ENCODE measurements at places on chromosomes 2 and 18.

DNA sequence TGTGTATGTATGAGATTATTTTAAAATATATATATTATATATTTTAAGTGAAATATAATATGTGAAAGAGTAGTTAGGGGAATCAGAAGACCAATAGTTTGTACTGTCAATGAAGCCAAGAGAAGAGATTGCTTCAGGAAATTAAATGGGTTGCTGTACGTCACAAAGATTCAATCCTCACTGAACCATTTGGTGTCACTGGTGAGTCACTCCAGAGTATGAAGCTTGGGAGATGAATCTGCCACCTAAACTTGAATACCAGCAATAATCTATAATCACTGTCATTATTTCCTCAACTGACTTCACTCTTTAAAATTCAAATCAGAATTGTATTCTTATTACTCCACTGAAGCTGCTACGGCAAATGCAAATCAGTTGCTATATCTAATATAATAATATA lies 41.9 kb upstream of the SCN9A start:
- DNase-seq, result no peak

GRCh38 chr2:72973566-72974435 lies 56.5 kb downstream of the EMX1 start:
- no peak for DNase-seq

DNA sequence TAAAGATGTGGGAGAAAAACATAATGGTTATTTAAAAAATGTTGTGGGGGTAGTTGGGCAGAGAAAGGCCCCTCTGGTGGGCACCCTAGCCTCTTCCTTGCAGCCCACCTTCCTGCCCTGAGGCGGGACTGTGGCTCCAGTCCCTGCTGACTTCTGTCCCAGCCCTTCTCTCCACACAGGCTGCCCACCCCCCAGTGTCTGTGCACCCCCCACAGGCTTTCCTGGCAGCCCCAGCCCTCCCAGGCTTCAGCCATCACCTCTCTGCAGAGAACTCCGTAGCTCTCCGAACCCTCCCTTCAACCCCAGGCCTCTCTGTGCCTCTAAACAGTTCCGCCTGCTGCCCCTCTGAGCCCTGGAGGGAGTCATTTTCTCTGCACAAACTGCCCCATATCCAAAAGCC lies 75.4 kb downstream of the DYSF start:
- no peak for DNase-seq

GRCh38 chr2:166148500-166149400 lies 20.9 kb upstream of the SCN1A start:
- no peak for DNase-seq

DNA sequence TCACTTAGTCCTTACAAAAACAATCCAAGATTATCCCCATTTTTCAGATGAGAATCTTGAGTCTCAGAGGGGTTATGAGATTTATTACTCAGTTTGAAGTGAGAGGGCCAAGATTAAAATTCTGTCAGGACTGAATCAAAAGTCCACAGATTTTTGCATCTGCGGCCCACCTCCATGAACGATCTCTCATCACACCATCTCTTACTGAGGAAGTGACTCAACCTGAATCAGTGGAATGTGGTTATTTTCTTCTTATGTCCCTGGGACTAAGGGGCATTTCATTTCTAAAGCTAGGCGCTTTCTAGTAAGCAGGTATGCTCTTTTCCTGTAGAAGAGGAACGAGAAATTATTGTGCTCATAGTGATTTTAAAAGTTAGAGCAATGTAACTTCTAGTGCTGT lies 360.3 kb upstream of the SPHKAP start:
- DNase-seq, result no peak

DNA sequence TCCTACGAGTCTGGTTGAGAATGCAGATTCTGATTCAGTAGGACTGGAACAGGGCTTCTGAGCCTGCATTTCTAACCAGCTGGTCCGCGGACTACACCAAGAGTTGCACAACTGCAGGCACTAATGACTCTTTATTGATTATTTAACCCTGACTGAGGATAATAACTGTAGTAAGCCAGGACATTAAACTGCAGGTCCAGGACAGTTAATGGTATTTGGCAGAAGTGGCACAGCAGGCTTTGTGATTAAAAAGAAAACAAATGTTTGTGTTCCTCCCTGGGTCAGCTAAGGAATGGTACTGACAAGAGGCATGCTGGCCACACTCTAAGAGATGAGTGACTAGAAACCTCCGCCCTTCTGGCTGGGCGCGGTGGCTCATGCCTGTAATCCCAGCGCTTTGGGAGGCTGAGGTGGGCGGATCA lies 59.4 kb downstream of the ALPK2 start:
- peak; percentile 26 for DNase-seq

DNA sequence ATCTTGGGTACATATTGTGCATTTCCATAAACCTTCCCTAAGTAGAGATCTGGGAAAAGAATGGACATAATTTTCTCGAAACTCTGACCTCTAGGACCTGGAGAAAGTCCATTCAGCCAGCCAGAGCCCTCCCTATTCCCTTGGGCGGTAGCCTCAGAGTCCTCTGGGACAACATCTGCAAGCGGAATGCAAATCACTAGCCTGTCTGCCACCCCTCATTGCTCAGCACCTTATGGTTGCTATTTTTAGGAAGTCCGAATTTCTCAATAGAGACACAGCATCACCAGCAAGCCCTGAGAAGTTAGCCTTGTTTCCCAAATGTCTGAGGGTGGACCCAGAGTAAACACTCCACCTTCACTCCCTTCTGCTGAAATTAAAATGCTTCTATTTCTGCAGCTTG lies 17.6 kb upstream of the CD28 start:
- DNase-seq, result no peak

GRCh38 chr2:232299084-232299483 lies 79.5 kb upstream of the ALPP start:
- no peak for DNase-seq

GRCh38 chr18:46211816-46212215 lies 107.6 kb downstream of the HAUS1 start:
- DNase-seq, result no peak

GRCh38 chr2:85018049-85018447 lies 47.1 kb downstream of the KCMF1 start:
- no peak for DNase-seq

- DNase-seq, result no peak
Observed at GRCh38 chr18:39188278-39188677, 1622.7 kb upstream of the CELF4 start.

DNA sequence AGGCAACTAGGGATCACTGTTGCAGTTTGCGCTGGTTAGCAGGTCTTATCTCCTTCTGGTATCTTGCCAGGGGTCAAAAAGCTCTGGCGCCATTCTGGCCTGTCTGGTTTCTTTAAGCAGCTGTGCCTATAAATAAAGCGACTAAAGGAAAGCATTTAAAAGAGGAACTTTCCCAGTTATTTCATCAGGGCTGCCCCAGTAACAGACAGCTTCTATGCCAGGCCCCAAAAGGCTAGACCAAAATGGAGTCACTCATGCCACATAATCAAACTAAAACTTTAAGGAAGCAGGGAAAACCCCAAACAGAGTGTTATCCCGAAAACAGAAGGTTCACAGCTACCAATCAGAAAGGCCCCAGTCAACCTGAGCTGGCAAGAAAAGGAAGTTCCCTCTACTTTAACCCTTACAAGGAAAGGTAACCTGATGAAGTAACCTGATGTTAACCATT lies 41.2 kb upstream of the HNRNPA3 start:
- DNase-seq, result no peak

- DNase-seq, result no peak
Observed at GRCh38 chr2:225612636-225613035, 213.1 kb downstream of the NYAP2 start.

DNA sequence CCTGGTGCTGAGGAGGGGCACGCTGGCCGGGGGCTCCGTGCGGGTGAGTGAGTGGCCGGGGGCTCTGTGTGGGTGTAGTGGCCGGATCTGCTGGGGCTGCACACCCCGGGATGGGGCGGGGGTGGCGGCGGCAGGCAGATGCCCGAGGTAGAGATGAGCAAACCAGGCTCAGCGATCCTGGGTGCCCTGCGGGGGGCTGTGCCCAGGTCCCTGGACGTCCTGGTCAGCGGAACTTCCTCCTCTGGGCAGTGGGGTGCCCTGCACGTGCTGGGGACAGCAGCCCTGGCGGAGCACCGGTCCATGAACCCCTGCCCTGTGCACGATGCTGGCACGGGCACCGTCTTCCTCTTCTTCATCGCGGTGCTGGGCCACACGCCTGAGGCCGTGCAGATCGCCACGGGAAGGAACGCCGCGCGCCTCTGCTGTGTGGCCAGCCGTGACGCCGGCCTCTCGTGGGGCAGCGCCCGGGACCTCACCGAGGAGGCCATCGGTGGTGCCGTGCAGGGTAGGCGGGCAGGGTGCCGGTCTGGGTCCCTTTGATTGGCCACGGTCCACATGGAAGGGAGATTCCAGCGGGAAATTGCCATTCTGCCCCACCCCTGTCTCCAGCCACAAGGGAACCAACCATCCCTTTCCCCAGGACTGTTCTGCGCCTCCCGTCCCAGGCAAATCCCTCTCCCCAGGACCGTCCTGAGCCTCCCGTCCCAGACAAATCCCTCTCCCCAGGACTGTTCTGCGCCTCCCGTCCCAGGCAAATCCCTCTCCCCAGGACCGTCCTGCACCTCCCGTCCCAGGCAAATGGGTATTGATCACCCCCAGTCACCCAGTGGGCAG lies 5.9 kb downstream of the NEU4 start:
- no peak for DNase-seq

DNA sequence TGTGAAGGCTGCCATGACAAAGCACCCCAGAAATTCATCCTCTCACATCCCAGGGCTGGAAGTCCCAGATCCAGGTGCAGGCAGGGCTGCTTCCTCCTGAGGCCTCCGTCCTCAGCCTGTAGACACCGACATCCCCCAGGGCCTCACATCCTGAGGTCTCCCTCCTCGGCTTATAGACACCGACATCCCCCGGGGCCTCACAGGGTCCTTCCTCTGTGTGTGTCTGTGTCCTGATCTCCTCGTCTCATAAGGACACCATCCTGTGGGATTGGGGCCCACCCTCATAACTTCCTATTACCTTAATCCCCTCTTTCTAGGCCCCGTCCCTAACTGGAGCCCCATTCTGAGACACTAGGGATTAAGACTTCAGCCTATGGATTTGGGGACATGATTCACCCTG lies 92.0 kb upstream of the SNTG2 start:
- DNase-seq, result no peak

DNA sequence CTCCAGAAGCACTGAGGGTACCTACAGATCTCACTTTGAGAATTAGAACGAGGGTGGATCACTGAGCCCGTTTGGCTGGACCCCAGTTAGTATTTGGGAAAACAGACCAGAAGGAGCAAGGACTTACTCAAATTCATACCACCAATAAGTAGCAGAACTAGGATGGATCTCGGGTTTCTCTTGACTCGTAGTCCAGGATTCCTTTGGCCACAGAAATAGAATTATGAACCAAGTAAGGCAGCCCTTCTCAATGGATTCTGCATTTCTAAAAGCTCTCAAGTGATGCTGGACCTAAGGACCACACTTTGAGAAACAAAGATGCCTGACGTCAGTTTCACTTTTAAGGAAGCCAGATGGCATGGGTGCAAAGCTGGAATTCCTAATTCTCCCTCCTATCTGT lies 153.0 kb downstream of the KLHL29 start:
- no peak for DNase-seq

- DNase-seq, result no peak
Observed at GRCh38 chr2:42171396-42171980, 2.3 kb downstream of the EML4 start.

- DNase-seq, result no peak
Observed at GRCh38 chr2:112701052-112701451, 19.8 kb upstream of the NT5DC4 start.

DNA sequence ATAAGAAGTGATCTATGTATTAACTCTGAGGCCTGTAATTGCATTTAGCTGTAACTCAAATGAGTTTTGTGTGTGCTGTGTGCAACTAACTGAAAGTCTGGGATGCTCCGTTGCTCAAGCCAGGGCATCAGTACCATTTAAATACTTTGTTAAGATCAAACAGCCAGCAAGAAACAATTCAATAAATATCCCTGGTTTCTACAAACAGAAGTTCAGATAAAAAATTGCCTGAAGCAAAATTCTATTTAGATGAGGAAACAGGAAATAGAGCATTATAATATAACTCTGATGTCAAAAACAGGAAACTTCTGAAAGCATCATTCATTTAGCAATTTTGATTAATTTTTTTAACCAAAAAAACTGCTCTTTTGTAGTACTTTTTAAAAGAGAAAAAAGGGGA lies 18.9 kb upstream of the SLC38A11 start:
- no peak for DNase-seq

DNA sequence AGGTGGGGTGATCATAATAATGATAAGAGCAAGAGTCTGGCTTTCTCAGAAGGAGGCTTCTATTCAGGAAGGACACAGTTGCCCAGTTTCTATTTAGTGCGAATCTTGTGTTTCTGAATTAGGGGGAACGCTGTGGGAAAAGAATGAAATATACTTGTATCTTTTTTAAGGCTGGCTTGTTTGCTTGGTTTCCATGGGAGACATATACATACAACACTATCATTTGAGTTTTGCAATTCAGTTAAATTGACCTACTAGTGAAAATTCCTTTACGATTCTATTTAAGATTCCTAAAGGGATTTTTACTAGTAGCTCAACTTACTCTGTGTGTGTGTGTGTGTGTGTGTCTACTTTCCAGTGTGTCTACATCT lies 24.7 kb upstream of the ANKRD62 start:
- DNase-seq, result no peak

GRCh38 chr18:34220081-34220815 lies 4.5 kb downstream of the NOL4 start:
- no peak for DNase-seq

DNA sequence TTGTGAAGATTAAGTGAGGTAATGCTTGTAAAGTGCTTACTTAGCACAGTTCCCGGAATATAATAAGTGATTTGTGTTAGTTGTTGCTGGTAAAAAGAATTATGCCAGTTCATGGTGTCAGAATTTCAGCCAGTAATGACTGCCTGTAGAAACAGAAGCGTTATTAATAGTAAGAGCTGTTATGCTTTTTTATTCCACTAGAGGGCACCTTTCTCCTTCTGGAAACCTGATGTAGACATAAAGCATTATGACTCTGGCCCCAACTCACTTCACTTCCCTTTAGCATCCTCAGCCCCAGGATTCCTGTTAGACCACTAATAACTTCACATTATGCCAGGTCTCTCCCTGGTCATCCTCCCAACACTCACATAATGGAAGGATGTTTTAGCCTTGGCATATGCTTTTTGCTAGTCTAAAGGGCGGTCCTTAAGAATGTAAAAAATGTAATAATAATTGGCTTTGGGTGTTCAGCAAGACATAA lies 34.9 kb downstream of the C18orf54 start:
- DNase-seq, result no peak

DNA sequence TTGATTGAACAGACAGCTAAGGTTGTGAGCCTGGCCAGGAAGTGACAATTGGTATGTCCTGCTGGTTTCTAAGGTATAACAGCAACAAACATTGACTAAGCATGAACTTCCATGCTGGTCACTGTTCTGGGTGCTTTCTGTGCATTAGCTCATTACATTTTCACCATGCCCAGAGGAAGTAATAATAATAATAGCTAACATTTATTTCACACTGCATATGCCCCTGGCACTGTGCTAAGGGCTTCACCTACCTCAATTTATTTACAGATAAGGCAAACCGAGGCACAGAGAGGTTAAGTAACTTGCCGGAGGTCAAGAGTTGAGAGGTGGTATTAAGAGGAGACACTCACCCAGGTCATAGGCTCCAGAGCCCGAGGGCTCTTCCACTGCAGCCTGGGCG lies 113.6 kb downstream of the PDCL3 start:
- DNase-seq, result no peak
